ENCODE measurements at places on chromosomes 5 and 9.

GRCh38 chr5:103612545-103612944, 50.0 kb upstream of the NUDT12 start:
- no peak for DNase-seq

DNA sequence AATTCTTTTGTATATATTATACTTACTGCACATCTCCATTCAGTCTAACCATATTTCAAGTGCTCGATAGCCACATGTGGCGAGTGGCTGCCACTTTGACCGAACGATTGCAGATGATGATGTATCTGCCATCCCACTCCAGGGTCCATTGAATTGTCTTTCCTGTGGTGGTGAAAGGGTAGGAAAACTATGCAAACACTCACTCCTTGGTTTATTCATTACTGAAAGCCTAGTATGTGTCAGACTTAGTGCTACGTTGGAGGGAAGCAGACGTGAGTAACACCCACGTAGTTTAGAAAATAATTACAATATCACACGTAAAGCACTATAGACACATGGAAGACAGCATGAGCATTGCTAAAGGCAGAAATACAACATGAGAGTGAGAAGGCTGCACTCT, 353.7 kb downstream of the CSNK1G3 start:
- no peak for DNase-seq

GRCh38 chr5:140509898-140510297, 37.6 kb upstream of the EIF4EBP3 start:
- DNase-seq = no peak

DNA sequence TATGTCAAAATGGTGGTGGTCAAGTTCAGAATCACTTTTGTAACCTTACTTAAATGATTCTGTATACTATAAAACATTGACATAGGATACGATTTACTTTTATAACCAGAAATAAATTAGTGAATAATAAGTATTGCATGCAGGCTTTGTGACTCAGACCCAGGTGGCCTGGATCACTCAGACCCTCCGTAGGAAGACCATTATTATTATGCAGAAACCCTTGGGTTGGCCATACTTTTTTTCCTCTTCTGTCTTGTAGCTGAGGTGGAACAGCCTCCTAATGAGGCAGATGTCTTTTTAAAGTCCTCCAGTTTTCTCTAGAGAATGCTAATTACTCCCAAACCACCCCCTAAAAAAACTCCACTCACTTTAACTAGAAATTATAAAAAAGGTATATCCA, 121.9 kb downstream of the LPAR1 start:
- DNase-seq = no peak

DNA sequence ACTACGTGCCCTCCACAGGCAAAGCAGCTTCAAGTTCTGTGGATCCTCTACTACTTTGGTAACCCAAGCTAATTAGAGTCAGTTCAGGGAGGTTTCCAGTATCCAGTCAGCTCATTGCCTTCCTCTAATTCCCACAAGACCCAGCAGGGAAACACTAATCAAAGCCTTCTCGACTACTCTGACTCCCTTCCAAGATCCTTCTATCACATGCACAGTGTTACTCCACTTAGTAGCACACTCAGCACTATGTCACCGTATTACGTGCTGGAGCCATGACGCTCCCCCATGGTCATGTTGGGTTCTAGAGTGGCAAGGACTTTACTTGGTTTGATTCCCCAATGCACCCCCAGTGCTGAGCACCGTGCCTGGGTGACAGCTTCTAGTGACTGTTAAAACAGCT, 53.0 kb downstream of the DCP2 start:
- no peak for DNase-seq

GRCh38 chr5:69467442-69468225, 25.0 kb upstream of the OCLN start:
- no peak for DNase-seq

GRCh38 chr9:92605224-92605623, 64.7 kb downstream of the IPPK start:
- no peak for DNase-seq

- no peak for DNase-seq
Measured at GRCh38 chr5:131747180-131748105, 49.4 kb downstream of the FNIP1 start.

DNA sequence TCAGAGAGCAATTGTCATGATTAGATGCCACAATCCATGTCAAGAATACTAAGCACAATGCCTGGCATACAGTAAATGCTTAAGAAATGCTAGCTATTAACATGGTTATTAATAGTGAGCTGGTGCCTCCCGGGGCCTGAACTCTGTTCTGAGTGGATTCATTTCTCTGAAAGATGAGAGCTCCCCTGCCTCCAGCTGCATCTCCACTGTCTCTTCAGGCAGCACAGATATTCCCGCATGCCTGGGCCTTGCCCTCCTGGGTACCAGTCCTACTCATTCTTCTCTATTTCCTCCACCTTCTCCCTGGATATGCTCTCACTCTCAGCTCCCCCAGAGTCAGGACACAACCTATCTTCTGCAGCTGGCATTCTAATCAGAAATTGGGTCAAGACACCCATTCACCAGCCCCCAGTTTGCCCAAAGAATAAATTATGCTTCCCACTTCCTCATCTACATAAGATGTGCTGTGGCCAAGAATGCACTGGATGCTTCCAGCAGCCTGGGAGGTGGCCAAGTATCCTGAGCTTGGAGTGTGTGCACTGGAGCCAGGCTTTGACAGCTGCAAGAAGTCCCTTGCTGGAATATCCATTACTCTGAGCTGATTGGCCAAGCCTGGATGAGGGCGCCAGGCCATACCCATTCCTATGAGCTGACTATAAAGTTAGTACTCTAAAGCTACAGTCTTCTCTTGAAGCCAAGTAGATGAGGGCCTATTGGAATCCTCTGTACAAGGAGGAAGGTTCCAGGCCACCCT, 669.0 kb downstream of the ACTL7B start:
- DNase-seq = no peak

DNA sequence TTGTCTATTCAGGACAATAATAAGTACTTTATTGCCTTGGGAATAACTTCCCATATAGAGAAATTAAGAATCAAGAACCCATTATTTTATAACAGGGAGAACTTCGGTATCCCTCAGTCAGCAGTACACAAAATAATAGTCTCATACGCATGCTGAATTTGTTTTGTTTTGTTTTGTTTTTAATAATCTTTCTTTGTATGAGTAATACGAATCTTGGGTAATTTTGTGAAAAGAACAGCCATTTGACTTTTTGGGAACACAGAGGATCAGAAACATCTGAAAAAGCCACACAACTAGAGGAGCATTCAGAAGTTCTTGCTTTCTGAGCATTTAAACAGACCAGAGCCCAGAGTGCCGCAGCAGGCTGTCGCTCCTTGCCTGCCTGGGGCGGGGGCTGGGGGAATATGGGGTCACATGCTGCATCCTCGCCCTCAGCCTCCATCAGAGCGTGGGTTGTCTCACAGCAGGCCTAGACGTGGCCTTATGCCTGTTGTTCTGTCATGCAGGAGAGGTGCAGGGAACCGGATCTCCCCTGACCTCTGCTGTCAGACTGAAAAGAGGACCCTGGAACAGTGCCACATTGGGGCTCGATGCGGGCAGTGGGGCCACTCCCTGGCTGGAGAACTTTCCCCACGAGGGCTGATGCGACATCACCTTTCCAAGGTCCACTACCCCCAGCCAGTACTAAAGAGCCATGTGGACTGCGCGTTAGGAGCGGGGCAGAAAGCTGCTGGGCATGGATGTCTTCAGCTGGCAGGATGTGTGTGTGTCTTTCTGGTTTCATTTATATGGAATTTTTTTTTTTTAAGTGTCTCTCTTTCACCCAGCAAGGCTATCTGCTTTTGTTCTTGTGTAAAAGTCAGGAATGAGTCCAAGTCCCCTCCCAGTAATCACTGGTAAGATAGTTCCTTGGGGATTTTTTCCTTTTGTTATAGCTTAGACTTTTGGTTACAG, 133.4 kb upstream of the OTULINL start:
- DNase-seq = no peak

GRCh38 chr5:5615569-5615968, 193.1 kb downstream of the ICE1 start:
- DNase-seq = no peak

DNA sequence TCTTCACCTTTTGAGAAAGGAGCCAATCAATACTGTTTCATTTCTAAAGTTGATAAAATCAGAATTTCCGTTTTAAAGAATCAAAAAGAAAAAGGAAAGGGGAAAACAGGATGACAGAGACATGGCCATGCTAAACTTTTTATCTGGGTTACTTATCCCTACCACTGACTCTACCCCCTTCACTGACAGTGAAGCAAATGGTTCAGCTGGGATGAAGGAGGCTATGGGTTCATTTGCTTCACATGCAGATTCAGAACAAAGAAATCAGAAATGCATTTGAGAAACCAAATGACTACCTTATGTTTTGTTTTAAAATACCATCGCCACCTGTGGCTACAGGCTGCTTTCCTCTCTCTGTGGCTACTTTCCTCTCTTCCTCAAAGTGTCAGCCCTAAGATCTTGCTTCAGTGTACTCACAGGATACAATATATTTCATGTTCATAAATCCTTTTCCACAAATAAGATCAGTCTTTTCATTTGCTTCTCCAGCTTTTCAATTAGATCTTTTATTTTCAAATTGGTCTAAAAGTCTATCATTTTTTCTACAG, 53.3 kb downstream of the LPAR1 start:
- DNase-seq = no peak

DNA sequence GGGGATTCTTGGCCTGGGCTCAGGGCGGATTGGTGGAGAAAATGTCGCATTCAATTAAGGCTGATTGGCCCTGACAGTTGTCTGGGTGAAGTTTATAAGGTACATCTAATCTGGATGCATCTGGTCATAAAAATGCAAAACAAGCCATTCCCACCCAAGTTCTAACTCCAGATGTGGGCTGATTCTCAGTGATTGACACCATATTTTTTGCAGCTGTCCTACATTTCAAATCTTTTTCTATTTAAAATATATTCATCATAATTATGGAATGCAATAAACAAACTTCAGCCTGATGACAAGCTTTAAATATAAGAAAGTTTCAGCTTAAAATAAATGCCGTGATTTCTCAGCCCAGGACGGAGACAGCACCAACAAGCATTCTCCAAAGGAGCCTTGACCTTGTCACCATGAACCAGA, 146.4 kb upstream of the SMIM23 start:
- no peak for DNase-seq

GRCh38 chr9:106179191-106179590, 484.9 kb downstream of the TMEM38B start:
- no peak for DNase-seq

DNA sequence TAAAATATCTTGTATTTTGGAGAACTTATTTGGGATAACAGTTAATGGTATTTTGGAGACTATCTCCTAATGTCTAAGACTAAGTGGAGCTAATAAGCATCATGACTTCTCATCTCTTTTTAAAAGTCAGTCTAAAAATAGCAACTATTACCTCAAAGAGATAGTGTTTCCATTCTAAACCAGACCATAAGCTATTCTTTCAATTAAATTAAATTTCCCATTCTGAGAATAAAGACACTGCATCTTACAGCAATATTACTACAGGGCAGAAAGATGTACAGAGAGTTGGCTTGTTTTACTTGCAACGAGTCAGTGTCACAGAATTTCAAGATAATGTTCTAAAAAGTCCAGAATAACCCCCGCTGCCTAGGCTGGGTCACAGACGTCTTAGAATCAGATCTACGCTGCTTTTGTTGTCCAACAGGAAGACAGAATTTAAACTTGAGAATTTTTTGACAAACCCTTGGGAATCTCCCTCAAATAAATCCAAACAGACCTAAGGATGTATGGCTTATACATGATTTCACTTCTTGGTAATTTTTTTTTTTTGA, 98.9 kb downstream of the USP20 start:
- DNase-seq = no peak

DNA sequence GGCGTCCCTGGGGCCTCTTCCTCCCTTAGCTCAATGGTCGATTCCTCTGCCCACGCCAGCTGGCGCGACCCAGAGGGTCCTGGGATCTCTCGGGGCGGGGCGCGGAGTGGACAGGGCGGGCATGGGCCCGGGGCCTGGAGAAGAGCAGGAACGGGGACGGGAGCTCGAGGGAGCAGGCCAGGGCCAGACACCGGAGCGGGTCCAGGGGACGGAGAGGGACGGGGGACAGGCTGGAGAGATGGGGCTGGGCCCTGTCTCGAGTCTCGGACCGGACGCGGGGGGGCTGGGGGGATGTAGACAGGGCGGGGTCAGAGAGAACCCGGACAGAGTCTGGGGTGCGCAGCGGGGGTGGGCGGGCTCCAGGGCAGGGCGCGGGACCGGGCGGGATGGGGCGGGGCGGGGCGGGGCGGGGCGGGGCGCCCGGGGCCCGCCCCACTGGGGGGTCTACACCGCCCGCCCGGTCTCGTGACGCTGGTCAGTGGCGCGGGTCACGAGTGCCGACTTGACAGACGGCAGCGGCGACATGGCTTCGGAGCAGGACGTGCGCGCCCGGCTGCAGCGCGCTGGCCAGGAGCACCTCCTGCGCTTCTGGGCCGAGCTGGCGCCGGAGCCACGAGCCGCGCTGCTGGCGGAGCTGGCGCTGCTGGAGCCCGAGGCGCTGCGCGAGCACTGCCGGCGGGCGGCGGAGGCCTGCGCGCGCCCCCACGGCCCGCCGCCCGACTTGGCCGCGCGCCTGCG, at the start of gene UAP1L1:
TSS of gene UAP1L1 (plus strand) at position 508 of the 738 bp plus-strand sequence. CDS start at position 524, 16 bp downstream.
- no peak for DNase-seq

GRCh38 chr9:125630436-125630835, 76.6 kb downstream of the MAPKAP1 start:
- DNase-seq = no peak

GRCh38 chr5:117872798-117873368, 1115.5 kb downstream of the DTWD2 start:
- DNase-seq = no peak

GRCh38 chr9:125486152-125486508, 220.9 kb downstream of the MAPKAP1 start:
- no peak for DNase-seq

DNA sequence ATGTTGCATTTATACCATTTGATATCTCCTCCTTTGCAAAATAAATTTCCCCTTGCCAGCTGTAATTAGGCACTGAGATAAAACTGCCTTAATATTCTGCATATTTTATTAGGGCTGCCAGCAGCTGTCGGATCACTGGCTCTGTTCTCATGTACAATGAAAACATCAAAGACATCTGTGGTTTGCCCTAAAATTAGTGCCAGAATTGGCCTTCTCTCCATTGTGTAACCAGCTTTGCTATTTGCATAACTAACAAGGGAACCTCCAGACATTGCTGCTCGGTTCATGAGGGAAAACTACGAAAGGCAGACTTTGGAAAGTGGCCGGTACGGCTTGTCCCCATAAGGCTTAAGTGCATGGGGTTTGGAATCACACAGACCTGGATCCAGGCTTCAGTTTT, 45.5 kb upstream of the KIF2A start:
- DNase-seq = no peak

GRCh38 chr5:117102591-117102990, 528.0 kb upstream of the SEMA6A start:
- no peak for DNase-seq

- no peak for DNase-seq
Measured at GRCh38 chr5:125536095-125536494, 789.7 kb upstream of the ZNF608 start.

GRCh38 chr5:35745660-35746059, 111.0 kb upstream of the IL7R start:
- DNase-seq = no peak
